ENCODE measurements at places on chromosomes 1 and 21.

DNA sequence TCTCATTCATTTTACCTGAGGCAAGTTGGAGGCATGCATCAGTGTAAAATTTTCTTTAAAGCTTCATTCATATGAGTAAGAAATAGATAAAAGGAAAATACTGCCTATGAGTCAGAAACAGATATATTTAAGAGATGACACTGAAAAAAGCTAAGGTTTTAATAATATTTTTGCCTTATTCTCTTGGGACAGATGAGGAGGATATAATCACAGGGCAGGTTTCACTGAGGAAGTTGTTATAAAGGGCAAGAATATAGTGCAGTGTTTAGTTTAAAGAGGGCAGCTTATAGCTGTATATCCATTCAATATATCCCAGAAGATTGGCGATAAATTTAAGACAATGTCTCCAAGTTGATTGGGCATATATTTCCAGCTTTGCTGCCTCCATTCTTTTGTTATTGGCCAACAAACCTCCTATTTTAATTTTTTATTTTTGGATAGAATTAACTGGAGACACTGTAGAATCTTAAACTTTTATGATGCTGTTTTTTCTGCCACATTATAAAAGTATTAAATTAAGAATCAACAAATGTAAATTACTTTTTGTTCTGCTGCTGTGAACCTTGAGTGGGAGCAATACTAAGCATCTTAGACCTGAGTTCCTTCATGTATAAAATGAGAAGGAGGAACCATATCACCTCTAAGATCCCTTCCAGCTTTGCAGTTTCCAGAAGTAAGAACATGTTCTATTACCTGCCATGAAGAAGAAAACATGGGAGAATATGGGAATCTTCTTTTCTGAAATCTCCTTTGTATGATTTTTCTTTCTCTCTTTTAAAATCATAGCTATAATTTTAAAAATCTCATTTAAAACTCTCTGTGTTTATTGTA is 171.6 kb downstream of the S1PR1 start:
- DNase-seq, result no peak

DNA sequence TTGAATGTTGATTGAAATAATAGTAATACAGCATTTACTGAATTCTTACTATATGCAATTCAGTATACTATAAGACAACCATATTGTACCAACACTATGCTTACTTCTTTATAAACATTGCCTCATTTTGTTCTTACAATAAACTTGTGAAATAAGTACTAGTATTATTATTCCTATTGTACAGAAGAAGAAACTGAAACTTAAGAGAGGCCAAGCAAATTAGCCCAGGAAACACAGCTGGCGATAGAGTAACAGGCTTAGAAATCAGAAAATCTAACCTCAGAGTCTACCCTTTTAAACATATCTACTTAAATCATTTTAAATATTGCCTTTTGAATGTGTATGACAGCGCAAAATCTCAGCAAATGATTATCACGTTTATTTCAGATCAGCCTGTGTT is 41.7 kb downstream of the FASLG start:
- no peak for DNase-seq

DNA sequence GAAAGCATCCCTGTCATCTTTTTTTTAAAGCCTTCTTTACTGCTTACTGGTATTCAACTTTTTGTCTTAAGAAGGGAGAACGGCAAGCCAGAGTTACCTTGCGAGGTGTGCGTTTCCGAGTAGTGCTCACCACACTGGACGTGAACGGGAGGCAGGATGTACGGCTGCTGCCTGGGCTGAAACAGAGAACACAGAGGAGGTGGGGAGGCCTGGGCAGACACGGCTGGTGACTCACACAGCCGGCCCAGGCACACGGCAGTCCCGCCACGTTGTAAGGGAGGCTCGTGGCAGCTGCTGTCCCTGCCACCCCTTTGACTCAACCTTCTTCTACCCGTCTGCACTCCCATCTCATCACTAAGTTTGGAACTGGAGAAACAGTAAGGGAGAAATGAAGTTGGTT is 105.8 kb downstream of the SMYD2 start:
- DNase-seq, result no peak

- DNase-seq, result no peak
These were observed 138.9 kb downstream of the TOMM20 start for GRCh38 chr1:234989479-234990327.

- no peak for DNase-seq
These were observed 8.0 kb downstream of the CTNNBIP1 start for GRCh38 chr1:9902060-9902452.

DNA sequence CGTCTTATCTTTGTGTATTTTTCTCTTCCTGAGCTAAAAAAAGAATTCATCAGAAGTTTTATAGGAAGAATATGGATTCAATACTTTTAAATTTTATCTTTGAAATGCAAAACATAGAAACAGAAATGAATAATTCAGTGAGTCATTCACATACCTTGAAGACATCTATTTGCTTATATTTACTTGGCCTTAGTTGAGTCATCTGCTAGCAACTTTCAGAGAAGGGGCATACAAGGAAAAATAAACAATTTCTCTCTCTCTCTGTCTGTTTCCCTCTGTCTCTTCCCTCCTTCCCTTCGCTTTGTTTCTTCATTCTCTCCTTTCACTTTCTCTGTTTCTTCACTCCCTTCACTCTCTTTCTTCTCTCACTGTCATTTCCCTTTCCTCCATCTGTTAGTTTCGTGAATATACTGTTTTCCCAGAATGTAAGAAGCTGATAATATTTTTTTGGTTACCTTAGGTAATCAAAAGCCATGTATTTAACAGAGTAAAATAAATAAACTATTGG is 477.2 kb downstream of the BRINP3 start:
- DNase-seq, result no peak

- no peak for DNase-seq
These were observed 53.9 kb downstream of the CYYR1 start for GRCh38 chr21:26519142-26519541.

DNA sequence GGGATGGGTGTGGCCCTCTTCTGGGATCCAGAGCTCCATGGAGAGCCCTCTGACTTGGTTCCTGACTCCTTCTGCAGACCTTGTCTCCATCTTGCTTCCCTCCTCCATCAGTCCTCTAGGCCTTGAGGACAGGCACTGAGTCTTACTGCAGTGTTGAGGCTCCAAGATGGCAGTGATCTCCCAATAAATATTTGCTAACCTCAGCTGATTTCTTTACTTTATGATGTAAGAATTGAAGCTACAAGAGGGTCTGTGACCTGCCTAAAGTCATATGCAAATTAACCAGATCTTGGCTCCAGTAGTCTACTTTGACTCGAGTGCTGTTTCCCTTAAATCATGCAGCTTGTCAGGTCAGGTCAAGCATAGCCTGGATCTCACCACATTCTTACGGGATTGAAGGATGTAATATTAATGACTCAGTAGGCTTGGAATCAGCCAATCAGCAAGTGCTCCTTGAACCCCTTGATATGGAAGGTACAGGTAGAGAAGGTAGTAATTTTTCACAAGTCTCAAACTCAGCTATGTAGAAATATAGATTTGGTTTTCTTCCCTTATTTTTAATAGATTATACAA is 93.0 kb downstream of the CLIC6 start:
- DNase-seq, result no peak

GRCh38 chr1:201947697-201948008 is 1.3 kb upstream of the LMOD1 start:
- no peak for DNase-seq

DNA sequence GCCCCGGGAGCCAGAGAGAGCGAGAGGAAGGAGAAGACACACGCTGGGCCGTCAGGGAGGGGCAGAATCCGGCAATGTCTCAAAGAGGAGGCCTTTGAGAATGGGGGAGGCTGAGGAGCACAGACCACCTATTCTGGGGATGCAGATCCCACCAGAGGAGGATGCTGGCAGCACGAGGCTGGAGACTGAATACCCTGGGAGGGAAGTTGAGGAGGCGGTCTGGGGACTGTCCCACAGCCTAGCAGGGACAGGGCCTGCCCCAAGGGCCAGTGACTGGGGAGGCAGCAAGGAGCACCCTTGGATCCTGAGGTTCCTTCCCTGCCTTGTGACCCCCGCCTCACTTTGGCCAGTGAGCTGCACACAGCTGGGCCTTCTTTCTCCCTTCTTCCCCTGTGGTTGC is 49.2 kb downstream of the SLC37A1 start:
- no peak for DNase-seq

- DNase-seq, result no peak
These were observed 32.9 kb upstream of the LRRC7 start for GRCh38 chr1:69534829-69535228.

DNA sequence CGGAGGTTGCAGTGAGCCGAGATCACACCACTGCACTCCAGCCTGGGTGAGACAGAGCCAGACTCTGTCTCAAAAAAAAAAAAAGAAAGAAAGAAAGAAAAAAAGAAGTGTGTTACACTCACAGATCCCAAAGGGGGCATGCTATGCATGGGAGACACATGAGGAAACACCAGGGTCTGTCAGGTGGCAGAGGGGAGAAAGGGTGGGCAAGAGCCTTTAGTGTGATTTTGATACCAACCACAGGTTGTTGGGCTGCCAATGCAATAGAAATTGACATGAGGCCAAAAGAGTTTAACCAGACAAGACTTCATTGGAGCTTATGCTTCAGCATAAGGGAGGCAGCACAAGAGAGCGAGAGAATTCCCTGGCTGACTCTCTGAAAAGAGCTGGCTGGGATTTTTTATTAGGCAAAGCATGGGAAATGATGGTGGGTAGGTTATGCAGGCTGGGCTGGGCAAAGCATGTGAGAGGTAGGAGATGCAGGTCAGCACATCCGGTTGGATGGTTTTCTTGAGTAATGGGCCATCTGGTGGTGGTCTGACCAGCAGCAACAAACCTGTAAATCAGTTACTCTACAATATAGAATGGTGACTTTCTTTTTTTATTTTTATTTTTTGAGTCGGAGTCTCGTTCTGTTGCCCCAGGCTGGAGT is 11.7 kb upstream of the EXTL1 start:
- no peak for DNase-seq

- DNase-seq, result no peak
These were observed 23.3 kb upstream of the FAM89A start for GRCh38 chr1:231063331-231063730.

DNA sequence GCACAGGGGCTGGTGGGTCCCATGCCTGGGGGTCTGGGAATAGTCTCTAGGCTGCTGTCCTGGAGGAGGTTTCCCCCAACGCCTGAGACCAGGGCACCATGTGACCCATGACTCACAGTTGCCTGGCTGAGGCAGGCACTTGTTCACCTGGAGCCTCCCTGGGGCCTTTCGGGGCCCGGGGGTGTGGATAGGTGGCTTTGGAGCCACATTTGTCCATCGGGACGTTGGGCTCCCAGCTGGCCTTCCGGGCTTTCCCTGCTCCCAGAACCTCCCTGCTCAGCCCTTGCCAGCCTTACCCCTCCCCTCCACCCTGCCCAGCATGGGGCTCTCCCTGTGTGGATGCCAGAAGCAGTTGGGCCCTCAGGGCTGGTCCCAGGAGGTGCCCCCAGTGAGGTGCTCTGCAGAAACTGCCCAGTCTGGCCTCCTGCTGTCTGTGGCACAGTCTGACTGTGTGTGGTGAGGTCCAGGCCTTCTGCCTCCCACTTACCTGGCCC is 14.2 kb downstream of the COL6A1 start:
- no peak for DNase-seq

DNA sequence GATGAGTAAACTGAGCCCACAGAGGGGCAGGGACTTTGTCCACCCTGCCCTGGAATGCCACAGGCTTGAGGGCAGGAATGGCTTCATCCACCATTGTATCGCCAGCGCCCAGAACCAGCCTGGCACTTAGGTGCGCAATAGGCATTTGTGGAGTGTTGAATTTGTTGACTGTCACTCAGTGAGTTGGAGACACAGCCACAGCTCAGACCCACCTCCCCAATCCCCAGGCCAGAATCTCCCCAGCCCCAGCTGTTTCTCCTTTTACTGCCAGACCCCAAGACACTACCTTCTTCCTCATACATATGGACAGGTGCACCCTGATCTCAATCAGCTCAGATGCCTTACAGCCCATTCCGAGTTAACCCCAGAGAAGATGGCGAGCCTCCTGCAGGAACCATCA is 674.5 kb downstream of the MATN1 start:
- DNase-seq, result no peak

DNA sequence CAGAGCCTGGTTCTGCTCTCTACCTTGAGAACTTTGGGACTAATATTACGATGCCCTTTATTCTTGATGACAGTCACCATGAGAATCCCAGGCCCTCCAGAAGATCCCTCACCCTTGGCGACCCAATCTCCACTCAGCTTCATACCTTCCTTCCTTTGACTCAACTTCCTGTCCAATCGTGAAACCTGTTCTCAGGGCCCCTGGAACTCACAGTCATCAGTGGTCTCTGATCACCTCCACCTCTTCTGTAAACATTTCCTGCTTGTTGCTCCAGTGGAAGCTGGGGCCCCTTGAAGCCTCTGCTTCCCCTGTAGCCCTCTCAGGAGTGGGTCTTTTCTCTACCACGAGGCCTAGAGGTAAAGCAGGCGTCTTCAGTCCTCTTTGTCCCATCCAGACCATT is 79.1 kb downstream of the MRPS6 start:
- DNase-seq, result no peak

DNA sequence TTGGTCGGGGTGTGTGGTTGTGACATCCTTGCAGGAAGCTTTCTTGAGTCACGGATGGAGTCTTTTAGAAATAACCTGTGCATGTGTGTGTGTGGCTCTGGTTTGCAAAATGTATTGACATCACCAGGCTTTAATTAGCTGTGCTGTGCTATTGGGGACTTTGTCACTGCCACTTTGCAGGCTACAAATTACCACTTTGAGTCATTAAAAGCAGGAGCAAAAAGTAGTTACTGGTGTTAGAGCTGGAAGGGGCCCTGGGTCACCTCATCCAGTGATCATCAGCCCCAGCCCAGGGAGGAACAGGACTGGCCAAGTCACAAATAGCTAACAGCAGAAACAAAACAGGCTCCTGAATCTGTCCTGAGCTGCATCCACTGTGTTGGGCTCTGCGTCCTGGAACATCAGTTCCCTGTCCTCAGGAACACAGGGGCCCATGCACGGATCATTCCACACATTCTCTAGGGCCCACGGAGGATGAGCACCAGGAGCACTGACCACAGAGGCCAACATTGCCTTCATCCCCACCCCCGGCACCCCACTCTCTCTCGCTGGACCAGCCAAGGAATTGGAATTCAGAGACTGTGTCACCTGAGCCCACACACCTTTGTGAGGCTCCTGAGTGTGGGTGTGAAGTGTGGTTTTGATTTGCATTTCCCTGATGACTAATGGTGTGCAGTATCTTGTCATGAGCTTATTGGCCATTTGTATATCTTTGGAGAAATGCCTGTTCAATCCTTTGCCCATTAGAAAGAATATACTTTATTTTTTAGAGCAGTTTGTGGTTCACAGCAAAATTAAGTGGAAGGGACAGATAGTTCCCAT is 280.1 kb upstream of the C1orf174 start:
- no peak for DNase-seq

DNA sequence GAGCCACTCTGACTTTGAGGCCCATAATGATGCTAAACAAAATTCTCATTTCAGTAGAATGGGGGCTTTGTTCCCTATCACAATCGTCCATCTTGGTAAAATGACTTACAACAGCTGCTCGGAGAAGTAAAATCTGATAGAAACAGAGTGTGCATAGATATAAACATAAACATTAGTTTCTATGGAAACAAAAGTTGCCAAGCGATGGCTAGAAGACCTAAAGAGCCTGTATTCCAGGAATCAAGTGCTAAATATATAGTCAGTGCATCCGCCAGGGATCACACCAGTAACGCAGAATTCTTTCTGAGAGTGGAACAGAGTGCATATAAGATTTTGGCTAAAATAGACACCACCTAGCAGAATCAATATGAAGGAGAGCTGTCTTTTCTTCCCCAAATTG is 91.2 kb upstream of the KAZN start:
- no peak for DNase-seq

- DNase-seq, result no peak
These were observed 5.2 kb upstream of the TNNI1 start for GRCh38 chr1:201426479-201427310.
